SW480 (cell line): ENCODE measurements at places on chromosomes 2 and 18.

DNA sequence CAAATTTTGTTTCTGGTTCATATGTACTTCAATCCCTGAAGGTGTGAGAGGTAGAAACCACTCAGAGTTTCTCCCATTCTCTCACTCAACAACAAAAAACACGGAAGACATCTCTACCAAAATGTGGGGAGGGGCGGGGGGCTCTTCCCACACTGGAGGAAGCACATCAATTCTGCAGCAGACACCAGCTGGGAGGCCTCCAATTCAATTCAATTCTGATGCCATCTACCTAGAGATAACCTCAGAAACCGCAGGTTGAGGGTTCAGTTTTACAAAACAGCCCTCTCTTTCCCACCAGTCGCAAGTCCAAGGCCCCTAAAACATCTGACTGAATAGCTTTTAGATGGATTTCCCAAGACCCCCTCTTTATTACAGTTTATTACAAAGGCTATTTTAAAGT, 7.0 kb upstream of the MCFD2 start:
- DNase-seq: no peak

DNA sequence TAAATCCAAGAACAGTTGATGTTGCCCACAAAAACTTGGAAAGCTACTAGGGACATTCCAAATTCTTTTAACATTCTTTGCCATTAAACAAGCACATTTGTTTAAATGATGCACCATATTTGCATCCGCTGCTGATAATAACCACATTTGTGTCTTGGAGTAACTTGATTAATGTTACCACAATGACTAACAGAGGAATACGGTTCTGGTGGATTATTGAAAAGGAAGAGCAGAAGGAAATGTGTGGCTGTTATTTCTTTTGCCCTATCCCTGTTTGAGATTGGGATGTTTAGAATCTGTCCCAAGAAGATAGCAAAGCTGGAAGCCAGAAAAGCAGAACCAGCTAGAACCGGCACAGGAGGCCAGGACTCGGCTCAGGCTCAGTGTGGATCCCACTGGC, 39.2 kb upstream of the RASGRP3 start:
- DNase-seq: no peak

GRCh38 chr2:98461498-98462049, 16.9 kb downstream of the INPP4A start:
- no peak for DNase-seq

DNA sequence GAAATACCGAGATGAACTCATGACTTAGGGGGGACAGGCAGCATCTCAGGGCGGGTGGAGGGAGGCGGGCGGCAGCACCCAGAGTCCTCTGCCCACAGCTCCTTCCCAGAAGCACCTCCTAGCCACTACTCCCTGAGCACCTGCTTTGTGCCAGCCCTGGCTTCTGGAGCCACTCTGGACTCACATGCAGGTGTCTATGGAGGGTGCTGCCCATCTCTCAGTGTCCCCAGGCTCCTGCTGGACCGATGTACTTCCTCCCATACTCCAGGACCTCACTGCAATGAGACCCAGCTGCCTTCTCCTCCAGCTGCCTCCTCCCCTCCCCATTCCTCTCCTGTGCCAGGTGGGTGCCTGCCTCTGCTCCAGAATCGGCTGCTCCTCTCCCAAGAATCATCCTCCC, 22.1 kb upstream of the OTOS start:
- no peak for DNase-seq

- DNase-seq: no peak
Observed at GRCh38 chr2:219437690-219438206, 3.1 kb downstream of the SPEG start.

GRCh38 chr2:2856723-2857415, 520.7 kb downstream of the EIPR1 start:
- DNase-seq: no peak

DNA sequence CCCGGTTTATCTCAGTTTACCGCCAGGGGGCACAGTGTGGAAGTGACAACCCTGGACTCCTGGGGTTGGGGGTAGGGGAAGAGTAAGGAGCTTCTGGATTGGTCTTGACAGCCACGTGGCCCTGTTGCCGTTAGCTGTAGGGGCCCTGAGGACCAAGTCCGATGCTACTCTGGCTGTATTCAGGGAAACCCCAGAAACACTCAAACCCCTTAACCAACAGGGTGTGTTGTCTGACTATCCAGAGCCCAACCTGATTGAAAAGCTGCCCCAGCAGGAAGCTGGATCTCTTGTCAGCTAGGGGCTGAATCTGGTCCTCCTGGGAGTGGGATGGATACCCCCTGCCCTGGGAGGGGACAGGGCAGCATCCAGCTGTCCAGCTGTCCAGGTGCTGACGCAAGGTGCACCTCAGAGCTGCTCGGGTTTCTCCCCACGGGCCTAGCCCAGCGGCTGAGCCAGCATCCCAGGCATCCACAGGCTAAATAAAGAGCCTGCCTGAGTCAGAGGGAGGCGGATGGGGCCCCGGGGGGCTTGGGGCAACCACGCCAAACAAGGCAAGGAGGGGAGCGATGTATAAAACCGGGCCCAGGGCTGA, 3.1 kb upstream of the GMPPA start:
- peak; percentile 43 for DNase-seq

- DNase-seq: no peak
Observed at GRCh38 chr2:7931808-7932207, 750.0 kb upstream of the ID2 start.

GRCh38 chr18:59466980-59467379, 107.9 kb upstream of the LMAN1 start:
- DNase-seq: no peak

DNA sequence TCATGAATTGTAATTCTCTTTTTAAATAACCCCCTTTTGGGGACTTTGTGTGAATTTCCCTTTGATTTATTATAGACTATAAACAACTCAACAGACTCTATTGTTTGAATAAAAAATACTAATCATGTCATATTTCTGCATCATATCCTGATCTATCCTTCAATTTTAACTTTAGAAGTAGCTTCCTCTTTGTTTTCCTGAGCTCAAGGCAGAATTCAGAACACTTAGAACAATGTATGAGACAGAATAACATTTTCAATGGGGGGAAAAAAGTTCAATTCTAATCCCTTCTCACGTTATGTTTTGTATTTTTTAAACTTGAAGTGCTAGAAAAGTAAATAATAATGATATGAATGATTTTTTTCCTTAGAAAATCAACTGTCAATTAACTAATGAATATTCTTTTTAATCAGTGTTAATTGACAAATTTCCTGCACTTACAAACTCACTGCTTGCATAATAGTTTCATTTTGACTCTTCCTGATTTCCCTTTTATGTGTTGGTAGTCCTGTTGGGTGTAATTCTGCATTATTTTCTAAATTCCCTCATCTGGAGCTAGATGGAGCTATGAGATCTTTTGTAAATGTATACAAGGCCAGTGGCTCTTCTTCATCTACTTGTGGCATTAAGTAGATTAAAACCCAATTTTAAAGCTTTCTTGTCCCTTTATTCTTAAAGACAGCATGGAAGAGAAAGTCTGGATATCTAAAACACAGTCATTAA, 326.1 kb downstream of the PARD3B start:
- peak; percentile 40 for DNase-seq

DNA sequence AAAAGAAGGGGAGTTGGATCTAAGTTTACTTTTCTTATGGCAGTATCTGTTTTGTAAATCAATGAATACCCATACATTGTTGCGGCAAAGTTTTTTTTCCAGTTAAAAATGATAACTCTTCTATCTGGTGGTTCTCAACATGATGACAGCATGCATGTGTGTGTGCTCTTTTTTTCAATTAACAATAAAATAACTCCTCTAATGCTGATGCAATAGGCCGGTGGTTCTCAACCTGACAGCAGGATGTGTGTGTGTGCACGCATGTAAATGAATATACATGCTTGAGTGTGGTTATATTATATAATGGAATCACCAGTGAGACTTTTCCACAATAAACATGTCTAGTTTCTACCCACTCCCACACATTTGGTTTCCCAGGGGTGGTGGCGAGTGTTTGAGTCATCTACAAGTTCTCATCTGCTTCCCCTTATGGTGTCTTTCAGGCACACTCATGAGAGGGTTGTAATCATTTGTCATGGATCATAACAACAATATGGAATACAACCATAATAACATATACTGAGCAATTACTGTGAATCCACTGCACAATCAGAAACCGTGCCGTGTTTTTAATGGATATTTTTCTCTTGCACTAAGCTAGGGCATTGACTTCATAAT, 31.2 kb downstream of the PARD3B start:
- DNase-seq: no peak

- no peak for DNase-seq
Observed at GRCh38 chr2:160651416-160652200, 158.0 kb upstream of the RBMS1 start.

DNA sequence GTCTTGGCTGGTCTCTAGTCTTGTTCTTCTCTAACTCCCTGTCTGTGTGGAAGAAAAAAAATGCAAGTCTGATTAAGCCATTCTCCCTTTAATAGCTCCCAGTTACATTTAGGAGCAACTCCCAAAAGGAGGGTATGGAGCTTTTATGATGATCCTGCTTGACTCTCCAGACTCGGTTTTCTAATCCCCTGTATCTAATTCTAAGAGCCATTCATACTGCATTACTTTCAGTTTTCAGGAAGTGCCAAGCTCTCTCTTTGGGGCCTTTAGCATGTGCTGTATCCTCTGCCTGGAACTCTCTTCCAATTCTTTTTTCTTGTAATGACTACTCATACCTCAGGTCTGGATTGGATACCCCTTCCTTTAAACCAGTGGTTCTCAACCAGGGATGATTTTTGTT, 219.7 kb upstream of the SPRED2 start:
- DNase-seq: no peak

- DNase-seq: no peak
Observed at GRCh38 chr18:54052732-54053429, 171.6 kb downstream of the MBD2 start.

DNA sequence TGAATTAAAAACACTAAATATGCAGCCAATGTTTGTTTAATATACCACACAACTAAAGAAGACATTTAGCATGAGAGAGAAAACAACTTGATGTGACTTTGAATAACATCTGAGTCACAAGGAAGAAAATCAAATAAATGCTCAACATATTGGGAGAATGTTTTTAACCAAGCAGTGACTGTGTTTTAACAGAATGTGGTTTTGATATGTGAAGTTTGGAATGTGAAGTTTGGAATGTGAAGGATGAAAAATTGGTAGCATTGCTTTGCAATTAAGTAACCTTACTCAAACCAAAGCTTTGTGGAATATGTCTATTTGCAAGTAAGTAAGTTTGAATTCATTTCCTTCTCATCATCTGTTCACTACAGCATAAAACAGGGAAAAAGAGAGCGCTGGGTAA, 128.2 kb upstream of the DNAJC10 start:
- DNase-seq: no peak

GRCh38 chr18:79283131-79283810, 112.5 kb upstream of the NFATC1 start:
- DNase-seq: no peak

DNA sequence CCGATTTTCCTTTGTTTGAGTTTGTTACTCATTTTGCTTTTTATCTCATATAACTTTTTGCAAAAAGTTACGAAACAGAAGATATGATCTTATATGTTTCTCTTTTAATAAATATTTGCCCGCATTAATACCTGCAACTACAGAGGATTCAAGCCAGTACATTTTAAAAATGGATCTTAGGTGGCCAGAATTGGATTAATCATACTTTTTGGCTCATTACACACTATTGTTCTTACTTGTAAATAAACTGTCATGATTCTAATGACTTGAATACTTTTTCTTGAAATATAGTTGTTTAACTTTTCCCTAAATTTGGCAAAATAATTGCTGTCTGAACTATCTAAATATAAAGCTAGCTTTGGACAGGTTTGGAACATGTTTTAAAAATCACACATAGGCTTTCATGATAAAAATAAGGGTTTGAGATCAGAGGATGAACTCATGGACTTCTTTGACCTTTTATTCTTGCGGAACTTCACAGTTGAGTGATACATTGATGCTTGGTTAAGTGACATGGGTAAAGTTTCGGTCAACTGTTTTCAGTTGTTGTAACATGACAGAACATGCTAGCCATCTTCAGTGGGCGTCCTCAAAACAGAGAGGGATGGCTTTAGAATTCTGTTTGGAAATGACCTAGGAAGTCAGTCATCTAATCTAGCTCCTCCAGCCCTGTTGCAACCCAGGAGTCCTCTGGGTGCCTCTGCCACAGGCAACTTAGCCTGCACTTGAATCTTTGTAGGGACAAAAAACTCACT, 44.5 kb downstream of the LTBP1 start:
- no peak for DNase-seq

DNA sequence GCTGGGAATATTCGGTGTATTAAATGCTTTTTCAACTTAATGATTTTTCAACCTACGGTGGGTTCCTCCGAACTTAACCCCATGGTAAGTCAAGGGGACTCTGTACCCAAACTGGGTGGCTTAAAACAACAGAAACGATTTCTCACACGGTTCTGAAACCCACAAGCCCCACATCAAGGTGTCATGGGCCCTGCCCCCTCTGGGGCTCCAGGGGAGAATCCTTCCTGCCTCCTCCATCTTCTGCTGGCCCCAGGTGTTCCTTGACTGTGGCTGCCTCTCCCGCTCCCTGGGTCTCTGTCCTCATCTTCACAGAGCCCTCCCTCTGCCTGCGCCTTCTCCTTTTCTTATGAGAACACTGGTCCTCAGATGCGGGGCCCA, 301.3 kb upstream of the SALL3 start:
- DNase-seq: no peak

DNA sequence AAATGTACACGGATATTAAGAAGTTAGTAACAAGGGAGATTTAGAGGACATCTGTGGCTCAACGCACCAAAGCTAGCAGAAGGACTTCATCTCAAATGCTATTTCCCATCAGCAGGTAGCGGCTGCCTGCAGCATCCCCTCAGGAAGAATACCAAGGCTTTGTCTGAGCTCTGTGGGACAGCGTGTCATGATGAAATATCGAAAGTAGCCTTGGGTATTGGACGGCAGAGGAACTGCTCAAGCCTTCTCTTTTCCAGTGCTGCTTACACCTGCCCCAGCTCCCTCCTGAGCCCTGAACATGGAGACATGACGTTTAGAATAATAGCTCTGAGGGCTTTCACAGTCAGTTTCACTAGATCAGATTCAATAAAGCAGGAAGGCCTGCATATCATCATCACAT, 241.6 kb downstream of the SUCLG1 start:
- no peak for DNase-seq

DNA sequence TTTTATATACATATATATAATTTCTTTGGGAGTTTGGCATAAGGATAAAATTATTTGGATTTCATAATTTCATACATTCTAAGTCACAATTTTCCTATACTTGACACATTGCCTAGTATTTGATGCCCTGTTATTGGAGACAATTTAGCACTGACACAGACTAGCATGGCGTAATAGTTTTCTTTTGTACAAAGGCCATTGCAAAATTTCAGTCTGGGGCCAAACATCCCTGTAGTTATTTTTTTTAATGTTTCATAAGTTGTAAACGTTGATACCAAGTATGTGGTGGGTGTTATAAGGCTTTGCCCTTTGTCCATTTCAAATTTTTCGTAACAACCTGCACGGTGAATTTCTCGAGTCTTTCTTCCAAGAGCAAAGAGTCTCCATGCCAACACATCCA, 95.7 kb upstream of the NRP2 start:
- no peak for DNase-seq

- no peak for DNase-seq
Observed at GRCh38 chr18:13548966-13549879, 177.1 kb downstream of the FAM210A start.
